Activated T-helper 1 cell treated with anti-CD3 and anti-CD28 coated beads, Interleukin-12 subunit alpha, Interleukin-12 subunit beta, Interleukin-2, Interleukin-4 antibody, amounts not matched to agents 30 ng/mL and 10 ng/mL and 1 ng/mL, durations not matched to agents 14 hours and 24 hours and 36 hours (primary cell): ENCODE measurements at places on chromosomes 11 and 22.

DNA sequence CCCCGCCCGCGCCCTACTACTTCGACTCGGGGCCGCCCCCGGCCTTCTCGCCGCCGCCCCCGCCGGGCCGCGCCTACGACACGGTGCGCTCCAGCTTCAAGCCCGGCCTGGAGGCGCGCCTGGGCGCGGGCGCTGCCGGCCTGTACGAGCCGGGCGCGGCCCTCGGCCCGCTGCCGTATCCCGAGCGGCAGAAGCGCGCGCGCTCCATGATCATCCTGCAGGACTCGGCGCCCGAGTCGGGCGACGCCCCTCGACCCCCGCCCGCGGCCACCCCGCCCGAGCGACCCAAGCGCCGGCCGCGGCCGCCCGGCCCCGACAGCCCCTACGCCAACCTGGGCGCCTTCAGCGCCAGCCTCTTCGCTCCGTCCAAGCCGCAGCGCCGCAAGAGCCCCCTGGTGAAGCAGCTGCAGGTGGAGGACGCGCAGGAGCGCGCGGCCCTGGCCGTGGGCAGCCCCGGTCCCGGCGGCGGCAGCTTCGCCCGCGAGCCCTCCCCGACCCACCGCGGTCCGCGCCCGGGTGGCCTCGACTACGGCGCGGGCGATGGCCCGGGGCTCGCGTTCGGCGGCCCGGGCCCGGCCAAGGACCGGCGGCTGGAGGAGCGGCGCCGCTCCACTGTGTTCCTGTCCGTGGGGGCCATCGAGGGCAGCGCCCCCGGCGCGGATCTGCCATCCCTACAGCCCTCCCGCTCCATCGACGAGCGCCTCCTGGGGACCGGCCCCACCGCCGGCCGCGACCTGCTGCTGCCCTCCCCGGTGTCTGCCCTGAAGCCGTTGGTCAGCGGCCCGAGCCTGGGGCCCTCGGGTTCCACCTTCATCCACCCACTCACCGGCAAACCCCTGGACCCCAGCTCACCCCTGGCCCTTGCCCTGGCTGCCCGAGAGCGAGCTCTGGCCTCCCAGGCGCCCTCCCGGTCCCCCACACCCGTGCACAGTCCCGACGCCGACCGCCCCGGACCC lies 17.4 kb upstream of the ACR start:
- H3K27me3 ChIP-seq, result no peaks in the 10 kb centered on the region
- no peak overlapping the region for H3K4me3 ChIP-seq
- DNase-seq, result no peak

- no peak for DNase-seq
- H3K4me1 ChIP-seq, result peaks cover 21% of the 10 kb centered on the region
- no peak overlapping the region for H3K27ac ChIP-seq
- H3K36me3 ChIP-seq, result no peaks in the 10 kb centered on the region
- no peak overlapping the region for H3K4me3 ChIP-seq
- peaks cover 48% of the 10 kb centered on the region for H3K27me3 ChIP-seq
These were observed 5.6 kb downstream of the CLCF1 start for GRCh38 chr11:67367761-67368227.

DNA sequence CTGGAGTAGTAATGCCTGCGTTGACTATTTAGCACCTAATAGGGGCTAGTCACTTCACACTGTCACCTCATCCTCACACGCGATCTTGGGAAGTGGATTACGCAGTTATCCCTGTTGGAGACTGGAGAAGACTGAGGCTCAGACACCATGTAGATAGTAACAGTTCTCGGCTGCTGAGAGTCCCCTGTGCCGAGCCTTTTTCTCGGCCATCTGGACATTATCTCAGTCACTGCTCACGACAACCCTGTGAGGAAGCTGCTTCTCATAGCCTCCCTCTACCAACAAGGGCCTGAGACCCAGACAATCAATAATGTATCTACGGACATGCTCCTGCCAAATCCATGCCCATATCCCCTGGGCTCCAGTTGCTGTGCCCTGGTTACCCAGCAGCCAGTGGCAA lies 25.9 kb downstream of the SCUBE1 start:
- no peaks in the 10 kb centered on the region for H3K36me3 ChIP-seq
- DNase-seq, result no peak

DNA sequence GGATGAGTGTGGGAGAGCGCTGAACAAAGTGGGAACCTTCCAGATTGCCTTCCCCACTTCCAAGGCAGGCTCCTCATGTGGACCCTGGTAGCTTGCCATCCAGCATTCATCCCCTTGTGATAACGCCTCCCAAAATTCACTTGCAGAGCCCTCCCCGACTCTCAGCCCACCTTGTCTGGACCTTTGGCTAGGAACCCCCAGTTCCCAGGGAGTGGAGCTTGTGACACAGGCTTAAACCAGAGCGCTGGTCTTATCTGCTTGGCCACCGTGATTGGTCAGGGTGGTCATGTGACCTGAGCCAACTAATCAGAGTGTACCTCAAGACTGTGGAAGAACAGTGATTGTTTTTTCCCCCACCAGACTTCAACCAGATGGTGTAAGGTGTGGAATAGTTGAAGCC lies 9.6 kb upstream of the SLC35C1 start:
- H3K4me1 ChIP-seq, result no peaks in the 10 kb centered on the region
- no peak overlapping the region for H3K27ac ChIP-seq
- DNase-seq, result no peak
- H3K4me3 ChIP-seq, result no peak overlapping the region

DNA sequence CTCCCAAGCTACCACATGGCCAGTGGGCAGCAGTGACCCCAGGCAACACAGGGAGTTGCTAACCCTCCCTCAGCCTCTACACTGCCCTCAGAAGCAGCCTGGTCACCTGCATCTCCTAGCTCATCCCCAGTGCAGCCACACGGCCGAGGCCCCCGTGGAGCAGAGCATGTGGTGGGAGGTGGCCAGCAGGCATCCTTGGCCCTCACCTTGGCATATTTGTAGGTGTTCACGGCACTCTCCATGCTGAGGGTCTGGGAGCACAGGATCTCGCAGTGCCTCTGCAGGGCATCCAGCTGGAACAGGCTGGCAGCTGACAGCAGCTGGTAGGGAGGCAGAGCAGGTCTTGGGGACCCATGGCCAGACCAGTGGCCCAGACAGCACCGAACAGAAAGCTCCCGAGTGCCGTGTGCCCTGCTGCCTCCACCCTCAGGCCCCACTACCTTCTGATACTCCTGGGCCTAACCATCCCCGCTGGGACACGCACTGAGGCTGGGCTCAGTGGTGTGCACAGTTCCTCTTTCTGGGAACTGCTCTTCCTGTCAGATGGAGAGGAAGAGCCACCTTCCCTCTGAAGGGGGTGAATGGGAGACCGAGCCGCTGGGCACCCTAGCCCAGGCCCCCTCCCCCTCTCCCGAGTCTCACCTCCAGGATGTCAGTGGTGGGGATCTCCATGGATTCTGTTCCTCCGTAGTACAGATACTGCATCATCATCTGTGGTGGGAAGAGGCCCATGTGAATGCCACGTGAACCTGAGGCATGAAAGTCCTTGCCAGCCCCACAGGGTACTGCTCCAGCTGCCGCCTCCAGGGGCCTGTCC lies 48.8 kb downstream of the NAT10 start:
- peaks cover 10% of the 10 kb centered on the region for H3K36me3 ChIP-seq
- no peak for DNase-seq

- H3K36me3 ChIP-seq, result no peaks in the 10 kb centered on the region
- no peak overlapping the region for H3K27ac ChIP-seq
- no peaks in the 10 kb centered on the region for H3K4me1 ChIP-seq
- H3K27me3 ChIP-seq, result no peaks in the 10 kb centered on the region
- no peak overlapping the region for H3K4me3 ChIP-seq
These were observed 257.2 kb downstream of the ST3GAL4 start for GRCh38 chr11:126612671-126613070.

DNA sequence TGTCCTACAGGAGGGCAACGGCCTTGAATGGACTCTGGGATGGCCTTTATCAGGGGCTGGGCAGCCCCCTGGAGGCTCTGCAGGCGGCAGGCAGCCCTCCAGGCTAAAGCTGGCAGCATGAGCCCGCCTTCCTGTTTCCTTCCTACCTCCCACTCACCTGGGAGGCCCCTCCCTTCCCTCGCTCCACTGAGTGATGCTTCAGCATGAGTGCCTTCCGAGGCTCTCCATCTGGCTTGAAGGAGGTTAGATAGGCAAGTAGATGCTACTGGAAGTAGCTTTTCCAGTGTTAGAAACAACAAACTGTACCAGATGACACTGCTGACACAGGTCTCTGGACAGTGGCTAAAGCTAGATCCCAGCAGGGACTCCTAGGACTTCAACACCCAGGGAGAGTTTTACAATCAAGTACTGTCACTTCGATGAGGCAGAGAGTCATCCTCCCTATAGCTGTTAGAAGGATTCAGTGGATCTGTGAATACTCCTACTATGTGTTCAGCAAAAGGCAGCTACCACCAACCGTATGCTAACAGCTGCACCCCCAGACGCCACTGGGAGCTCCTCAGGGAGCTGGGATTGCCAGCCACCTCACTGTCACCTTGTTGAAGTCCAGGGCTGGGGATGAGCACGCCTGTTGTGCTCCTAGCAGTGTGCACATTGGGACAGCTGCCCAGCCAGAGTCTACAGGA lies 4.1 kb upstream of the SLC25A1 start:
- no peak overlapping the region for H3K27ac ChIP-seq
- H3K27me3 ChIP-seq, result peaks cover 6% of the 10 kb centered on the region
- no peak for DNase-seq
- H3K4me1 ChIP-seq, result peaks cover 24% of the 10 kb centered on the region
- peak overlapping the region; percentile 56 for H3K4me3 ChIP-seq
- H3K36me3 ChIP-seq, result no peaks in the 10 kb centered on the region

GRCh38 chr11:95230810-95231126 lies 234 bp downstream of the SESN3 start:
- H3K4me3 ChIP-seq, result peak overlapping the region; percentile 96
- H3K36me3 ChIP-seq, result peaks cover 9% of the 10 kb centered on the region
- H3K27me3 ChIP-seq, result peaks cover 2% of the 10 kb centered on the region

- H3K4me3 ChIP-seq, result peak overlapping the region; percentile 84
- H3K4me1 ChIP-seq, result peaks cover 46% of the 10 kb centered on the region
- H3K36me3 ChIP-seq, result peaks cover 9% of the 10 kb centered on the region
- peak overlapping the region; percentile 82 for H3K27ac ChIP-seq
- H3K27me3 ChIP-seq, result no peaks in the 10 kb centered on the region
- DNase-seq, result no peak
These were observed 618 bp upstream of the CERK start for GRCh38 chr22:46738647-46739093.

DNA sequence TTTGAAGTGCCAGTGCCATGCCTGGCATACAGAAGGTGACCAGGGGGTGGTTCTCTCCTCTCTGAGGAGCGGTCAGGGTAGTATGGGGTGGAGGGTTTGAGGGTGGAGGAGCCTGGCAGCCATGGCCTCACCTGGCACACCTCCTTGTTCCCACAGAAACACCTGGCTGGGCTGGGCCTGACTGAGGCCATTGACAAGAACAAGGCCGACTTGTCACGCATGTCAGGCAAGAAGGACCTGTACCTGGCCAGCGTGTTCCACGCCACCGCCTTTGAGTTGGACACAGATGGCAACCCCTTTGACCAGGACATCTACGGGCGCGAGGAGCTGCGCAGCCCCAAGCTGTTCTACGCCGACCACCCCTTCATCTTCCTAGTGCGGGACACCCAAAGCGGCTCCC lies 9.6 kb downstream of the SERPINH1 start:
- H3K4me3 ChIP-seq, result no peak overlapping the region
- H3K27me3 ChIP-seq, result no peaks in the 10 kb centered on the region
- peaks cover 15% of the 10 kb centered on the region for H3K36me3 ChIP-seq
- DNase-seq, result no peak
- H3K4me1 ChIP-seq, result no peaks in the 10 kb centered on the region
- H3K27ac ChIP-seq, result no peak overlapping the region

- no peak overlapping the region for H3K27ac ChIP-seq
- peaks cover 1% of the 10 kb centered on the region for H3K36me3 ChIP-seq
- H3K27me3 ChIP-seq, result peaks cover 8% of the 10 kb centered on the region
- no peak for DNase-seq
- H3K4me1 ChIP-seq, result peaks cover 16% of the 10 kb centered on the region
These were observed 8.3 kb downstream of the PPFIBP2 start for GRCh38 chr11:7522121-7522520.

- H3K27me3 ChIP-seq, result no peaks in the 10 kb centered on the region
- H3K4me1 ChIP-seq, result peaks cover 6% of the 10 kb centered on the region
- no peak overlapping the region for H3K27ac ChIP-seq
- no peak for DNase-seq
- no peak overlapping the region for H3K4me3 ChIP-seq
These were observed 167.6 kb downstream of the NXPE2 start for GRCh38 chr11:114845766-114846415.

- no peak for DNase-seq
- no peak overlapping the region for H3K27ac ChIP-seq
- no peaks in the 10 kb centered on the region for H3K27me3 ChIP-seq
- H3K36me3 ChIP-seq, result no peaks in the 10 kb centered on the region
These were observed 581.7 kb upstream of the ARHGAP42 start for GRCh38 chr11:100105255-100105981.

DNA sequence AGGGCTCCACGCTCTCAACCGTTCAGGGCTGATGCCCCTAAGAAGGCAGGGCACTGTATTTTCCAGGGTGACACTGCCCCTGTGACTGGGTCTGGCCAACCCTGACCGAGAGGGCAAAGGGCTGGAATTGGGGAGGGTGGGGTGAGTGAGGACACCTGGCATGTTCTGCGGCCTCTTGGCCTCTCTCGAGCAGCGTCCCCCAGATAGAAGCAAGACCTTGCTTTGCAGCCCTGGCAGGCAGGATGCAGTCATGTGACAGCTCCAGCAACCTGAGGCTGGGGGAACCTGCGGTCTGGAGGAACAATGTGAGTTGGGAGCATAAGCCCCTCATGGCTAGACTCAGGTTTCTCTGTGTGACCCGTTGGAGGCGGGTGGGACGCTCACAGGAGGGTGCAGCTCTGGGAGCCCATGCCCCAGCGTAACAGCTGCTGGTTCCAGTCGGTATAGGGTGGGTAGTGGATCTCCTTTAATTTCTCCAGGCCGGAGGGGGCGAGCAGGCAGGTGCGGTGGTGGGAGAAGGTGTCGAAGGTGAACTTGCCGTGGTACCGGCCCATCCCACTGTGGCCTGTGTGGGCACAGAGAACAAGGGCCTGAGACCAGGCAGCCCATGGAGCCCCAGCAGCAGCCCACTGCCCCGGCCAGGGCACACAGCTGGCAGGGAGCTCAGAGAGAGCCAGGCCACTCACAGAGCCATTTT lies 11.4 kb downstream of the ALDH3B2 start:
- no peak overlapping the region for H3K27ac ChIP-seq
- peaks cover 6% of the 10 kb centered on the region for H3K27me3 ChIP-seq
- H3K4me1 ChIP-seq, result peaks cover 4% of the 10 kb centered on the region
- no peak for DNase-seq
- no peak overlapping the region for H3K4me3 ChIP-seq

DNA sequence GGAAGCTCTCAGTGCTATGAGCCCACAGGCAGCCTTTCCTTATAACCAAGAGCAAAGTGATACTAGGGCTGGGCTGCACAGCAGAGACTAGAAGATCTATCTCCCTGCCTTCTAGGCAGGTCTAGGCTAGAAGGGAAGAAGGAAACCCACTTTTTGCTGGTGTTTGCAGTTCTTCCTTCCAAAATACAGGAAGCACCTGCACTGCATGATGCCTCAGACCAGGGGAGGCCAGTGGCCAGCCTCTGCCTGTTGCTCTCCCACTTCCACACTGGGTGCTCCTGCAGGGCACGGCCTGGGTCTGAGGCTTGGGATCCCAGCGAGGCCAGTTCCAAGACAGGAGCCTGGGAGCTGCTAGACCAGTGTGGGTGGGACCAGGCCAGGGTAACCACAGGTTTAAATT lies 6.0 kb upstream of the UCP3 start:
- no peaks in the 10 kb centered on the region for H3K27me3 ChIP-seq
- peak overlapping the region; percentile 70 for H3K27ac ChIP-seq
- peaks cover 83% of the 10 kb centered on the region for H3K4me1 ChIP-seq
- no peak for DNase-seq
- peaks cover 38% of the 10 kb centered on the region for H3K36me3 ChIP-seq
- no peak overlapping the region for H3K4me3 ChIP-seq
